Brain (organoid and tissue), 16 donors: ENCODE measurements at places on chromosomes 2 and 18. TPM values are rescaled to one million over a fixed set of nuclear protein-coding genes. Genes with fewer than 3 reads are reported as not detected.

Gene RTP5
- polyA plus RNA-seq, result 5.2 TPM

- DNase-seq, result no peak
Measured at GRCh38 chr2:54290356-54291025, 34.5 kb upstream of the TSPYL6 start.

DNA sequence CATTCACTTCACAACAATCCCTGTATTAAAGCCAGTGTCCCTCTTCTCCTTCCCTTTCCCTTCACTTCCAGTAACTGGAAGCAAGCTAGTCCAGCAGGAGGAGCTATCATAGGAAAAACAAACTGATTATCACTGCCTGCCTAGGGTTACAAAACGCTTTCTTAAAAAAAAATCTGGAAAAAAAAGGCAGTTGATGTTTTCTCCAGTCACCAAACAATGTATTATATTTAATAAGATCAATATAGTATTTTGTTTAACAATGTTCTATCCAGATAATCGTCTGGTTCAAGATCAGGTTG, 78.8 kb upstream of the ITGB6 start:
- no peak for DNase-seq

DNA sequence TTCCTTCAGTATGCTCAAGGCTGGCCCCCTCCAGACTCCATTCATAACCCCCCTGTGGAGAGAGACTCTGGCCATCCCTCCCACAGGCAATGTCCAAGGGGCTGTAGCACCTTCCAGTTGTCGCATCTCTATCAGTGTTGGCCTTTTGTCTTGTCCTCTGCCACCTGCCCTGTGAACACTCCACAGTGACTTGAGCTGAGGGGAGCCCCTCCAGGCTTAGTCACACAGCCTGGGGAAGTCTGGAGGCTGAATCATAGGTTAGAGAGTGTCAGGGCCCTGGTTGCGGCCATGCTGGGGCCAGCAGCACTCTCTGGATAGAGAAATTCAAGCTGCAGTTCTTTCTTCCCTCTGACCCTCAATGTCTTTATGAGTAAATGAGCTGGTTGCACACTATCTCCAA, 64.7 kb downstream of the GYPC start:
- DNase-seq, result no peak

GRCh38 chr2:221750316-221750715, 178.2 kb upstream of the EPHA4 start:
- DNase-seq, result no peak

GRCh38 chr2:111908578-111908977, 10.2 kb downstream of the MERTK start:
- DNase-seq, result no peak

GRCh38 chr2:233676046-233676445, 4.3 kb downstream of the UGT1A9 start:
- no peak for DNase-seq

DNA sequence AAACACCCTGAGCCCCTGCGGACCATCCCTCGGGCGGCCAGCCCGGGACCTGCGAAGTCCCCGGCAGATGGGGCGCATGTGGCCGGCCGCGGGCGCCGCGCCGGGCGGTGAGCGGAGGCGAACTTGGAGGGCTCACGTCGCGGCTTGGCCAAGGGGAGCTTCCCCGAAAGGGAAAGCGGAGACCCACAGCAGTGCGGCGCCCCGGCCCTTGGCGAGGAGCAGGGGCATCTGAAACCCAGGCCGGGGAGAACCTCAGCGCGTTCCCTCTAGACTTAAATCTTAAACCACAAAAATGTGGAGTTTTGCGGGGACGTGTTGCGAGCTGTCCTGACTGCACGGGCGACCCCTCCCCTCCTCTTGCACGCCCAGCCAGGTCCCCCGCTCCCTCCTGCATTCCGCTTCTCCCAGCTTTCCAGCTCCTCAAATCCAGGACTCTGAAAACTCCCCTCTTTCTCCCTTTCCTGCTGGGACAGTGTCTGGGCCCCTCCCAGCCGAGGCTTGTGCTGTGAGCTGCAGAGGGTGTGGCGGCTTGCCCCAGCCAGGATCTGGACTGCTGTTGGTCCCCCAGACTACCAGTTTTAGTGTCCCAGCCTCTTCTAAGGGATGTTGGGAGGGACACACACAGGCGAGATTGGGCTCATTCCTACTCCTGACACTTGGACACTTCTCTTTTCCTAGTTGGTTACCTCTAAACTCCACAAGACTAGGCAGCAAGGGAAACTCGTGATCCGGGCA, 1.3 kb downstream of the FMNL2 start:
- DNase-seq, result peak; percentile 59

- DNase-seq, result no peak
Measured at GRCh38 chr2:121887513-121888188, 132.2 kb downstream of the TSN start.
